NCI-H1092 (cell line): ENCODE measurements at places on chromosomes 5 and 9.

- no peak for DNase-seq
These were observed 20.1 kb upstream of the ERMP1 start for GRCh38 chr9:5852987-5853386.

DNA sequence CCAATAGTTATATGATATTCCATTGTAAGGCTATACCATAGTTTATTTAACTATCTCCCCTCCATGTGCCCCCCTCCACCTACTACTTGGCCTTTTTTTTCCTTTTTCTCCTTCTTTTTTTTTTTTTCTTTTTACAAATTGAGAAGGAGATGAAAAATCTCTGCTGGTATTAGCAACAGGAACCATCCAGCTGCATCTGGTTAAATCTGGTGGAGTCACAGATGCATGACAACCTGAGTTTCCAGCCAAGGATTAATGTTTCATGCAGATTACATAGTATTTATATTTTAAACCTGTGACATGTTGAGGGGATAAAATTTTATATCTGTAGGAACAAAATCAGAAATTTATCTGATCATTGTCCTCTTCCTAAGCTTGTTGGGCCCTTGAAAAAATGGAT lies 128.5 kb upstream of the IQGAP2 start:
- no peak for DNase-seq

GRCh38 chr5:176490301-176490700 lies 42.1 kb downstream of the FAF2 start:
- no peak for DNase-seq

DNA sequence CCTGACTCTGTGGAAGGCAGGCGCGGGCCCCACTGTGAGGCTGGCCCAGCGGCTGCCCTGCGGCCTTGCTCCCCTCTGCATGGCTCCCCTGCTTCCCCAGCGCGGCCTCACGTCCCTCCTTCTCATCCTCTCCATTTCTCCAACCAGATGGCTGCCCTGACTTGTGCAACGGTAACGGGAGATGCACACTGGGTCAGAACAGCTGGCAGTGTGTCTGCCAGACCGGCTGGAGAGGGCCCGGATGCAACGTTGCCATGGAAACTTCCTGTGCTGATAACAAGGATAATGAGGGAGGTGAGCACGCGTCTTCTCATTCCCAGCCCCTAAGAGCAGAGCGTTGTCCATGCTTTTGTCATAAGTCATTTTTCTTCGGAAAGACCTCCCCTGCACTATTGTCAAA lies 129.0 kb upstream of the WWC1 start:
- DNase-seq, result peak; percentile 69

DNA sequence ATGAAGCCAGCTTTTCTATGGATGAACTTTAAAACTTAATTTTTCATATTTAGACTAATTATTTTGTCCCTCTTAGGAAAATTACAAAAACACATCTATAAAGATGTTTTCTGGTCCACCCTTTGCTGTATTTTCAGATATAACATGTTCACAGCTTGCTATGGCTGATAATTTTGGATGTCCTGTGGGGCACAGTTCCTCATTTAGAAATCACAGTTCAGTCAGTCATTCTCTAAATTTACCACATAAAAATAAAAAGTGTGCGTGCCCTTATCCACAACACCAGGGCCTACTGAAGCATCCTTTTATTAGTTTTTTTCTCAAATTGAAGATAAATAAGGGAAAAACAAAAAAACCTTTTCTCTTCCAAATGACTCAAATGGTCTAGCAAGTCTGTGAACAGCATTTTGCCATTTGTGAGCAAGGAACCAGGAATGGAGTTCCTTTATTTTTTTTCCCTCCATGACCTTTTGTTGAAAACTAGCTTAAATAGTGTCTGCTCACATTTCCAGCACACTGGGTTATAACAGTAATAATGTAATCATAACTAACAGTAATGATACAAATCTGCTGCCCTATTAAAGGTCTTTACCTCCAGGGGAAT lies 87.1 kb downstream of the CEMIP2 start:
- no peak for DNase-seq

GRCh38 chr5:80064124-80064523 lies 29.0 kb downstream of the THBS4 start:
- no peak for DNase-seq

- no peak for DNase-seq
These were observed 267.2 kb downstream of the MAN2A1 start for GRCh38 chr5:109956884-109957283.

- DNase-seq, result no peak
These were observed 334.0 kb downstream of the ARHGEF28 start for GRCh38 chr5:73960023-73960422.

DNA sequence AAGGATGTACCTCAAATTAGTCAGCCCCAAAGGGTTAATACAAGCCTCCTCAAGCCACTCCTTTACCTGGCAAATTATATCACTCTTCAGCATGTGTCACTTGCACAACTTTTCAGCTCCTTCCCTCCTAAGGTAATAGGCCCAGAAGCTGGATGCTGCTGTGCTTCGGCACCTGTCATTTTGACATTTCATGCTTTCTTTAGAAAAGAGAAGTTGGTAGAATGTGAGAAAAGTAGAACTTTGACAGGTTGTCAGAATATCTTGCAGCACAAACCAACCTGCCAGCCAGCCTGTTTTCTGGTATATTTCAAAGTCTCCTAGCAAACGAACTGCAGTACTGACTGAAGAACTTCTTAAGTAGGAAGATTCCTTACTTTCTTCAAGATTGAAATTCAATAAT lies 2136.9 kb downstream of the MAT2B start:
- DNase-seq, result no peak

GRCh38 chr5:113035096-113035495 lies 58.5 kb downstream of the DCP2 start:
- no peak for DNase-seq

GRCh38 chr9:98092613-98092931 lies 26.4 kb downstream of the TRIM14 start:
- DNase-seq, result no peak

- DNase-seq, result no peak
These were observed 242.2 kb downstream of the SYK start for GRCh38 chr9:91043811-91044175.

GRCh38 chr5:149679876-149680809 lies 50.0 kb upstream of the PPARGC1B start:
- DNase-seq, result no peak

GRCh38 chr9:2269778-2270177 lies 254.6 kb downstream of the SMARCA2 start:
- DNase-seq, result no peak

GRCh38 chr5:15763754-15764153 lies 263.8 kb downstream of the FBXL7 start:
- DNase-seq, result no peak

GRCh38 chr5:1150866-1151265 lies 39.0 kb upstream of the SLC12A7 start:
- no peak for DNase-seq

DNA sequence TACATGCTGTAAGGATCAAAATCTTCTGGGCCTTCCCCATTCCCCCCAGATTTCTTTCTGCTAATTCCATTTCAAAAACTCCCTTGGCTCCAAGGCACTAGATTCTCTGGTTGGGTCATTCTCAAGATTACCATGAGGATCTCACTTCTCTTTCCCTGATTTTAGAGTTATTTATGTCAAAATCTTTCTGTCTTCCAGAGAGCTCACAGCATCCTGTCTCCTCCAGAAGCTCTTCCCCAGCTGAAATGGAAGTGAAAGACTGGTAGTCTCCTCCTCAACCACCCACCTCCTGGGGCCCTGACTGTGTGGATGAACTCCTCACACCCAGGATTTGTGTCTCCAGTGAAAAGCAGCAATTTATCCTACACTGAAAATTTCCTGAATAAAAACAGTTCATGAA lies 11.9 kb upstream of the ZNF366 start:
- DNase-seq, result no peak

DNA sequence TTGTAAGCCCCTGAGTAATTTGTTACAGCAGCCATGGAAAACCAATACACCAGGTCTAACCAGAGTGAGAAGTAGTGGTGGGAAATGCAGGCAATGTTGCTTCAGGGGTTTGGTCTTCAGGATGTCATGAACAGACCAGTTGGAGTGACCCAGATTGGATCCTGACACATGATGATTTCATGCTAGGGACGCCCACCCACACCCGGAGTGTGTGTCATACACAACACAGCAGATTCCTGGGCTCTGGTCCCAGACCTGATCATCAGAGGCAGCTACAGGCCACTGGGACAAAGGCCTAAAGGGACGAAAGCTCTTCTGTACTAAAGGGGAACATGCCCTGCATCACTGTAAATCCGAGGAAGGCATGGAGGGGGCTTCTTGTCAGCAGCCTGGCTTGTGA lies 194.2 kb downstream of the NSG2 start:
- DNase-seq, result no peak

GRCh38 chr5:139419226-139420192 lies 15.6 kb upstream of the SPATA24 start:
- DNase-seq, result no peak

DNA sequence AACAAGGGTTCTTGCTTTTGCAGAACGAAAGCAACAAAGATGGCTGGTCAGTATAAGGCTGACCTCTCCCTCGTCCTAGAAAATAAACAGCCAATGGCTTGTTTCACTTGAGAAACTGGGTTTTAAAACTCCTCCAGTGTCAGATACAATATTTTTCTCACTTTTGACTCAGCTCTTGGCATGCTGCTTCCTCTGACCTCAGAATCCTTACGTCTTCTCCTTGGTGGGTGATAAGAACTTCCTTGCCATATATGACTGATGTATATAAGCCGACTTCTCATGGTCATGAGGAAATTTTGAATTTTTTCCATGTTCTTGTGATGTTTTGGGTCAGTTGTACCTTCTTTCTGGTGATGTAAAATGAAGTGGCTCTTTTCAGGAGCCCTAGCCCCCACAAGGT lies 3.8 kb downstream of the ZNF618 start:
- no peak for DNase-seq

GRCh38 chr5:154087260-154087659 lies 48.5 kb downstream of the MFAP3 start:
- DNase-seq, result peak; percentile 34

DNA sequence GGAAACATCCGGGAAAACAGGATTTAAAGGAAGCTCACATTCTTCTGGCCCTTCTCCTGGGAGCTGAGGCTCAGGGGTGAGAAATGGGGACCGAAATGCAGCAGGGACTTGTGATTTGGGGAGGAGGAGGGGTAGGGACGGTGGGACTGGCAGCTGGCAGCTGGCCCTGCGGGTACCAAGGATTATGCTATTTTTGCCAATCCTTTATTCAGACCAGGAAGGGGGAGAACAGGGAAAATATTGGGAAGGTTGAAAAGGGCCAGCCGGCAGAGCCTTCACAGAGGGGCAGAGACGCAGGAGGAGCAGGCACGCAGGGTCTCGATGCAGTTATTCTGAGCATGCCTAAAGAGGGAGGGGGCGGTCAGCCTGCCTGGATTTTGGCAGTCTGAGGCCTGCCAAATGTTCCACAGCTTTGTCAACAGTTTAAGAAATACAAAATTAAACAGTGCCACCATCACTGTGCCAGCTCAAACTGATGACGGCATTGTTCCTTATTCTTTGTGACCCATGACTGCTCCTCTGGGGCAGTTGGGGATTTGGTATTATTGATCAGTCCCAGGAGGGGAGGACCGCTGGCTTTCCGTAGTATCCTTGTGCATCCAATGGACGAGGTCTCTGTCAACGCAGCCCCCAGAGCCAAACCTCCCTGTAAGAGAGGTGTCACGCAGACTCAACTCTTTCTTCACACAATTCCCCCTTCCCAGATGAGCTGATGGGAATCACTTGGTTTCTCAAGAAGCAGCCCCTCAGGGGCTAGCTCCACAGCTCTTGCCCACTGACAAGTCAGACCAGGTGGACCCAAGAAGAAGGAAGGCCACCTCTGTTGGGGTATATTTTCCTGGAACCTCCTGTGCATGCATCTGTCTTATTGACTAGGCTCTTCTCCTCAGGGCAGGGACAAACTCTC lies 553.3 kb downstream of the BNC2 start:
- no peak for DNase-seq

- DNase-seq, result no peak
These were observed 25.6 kb downstream of the SLC6A3 start for GRCh38 chr5:1419476-1420210.

DNA sequence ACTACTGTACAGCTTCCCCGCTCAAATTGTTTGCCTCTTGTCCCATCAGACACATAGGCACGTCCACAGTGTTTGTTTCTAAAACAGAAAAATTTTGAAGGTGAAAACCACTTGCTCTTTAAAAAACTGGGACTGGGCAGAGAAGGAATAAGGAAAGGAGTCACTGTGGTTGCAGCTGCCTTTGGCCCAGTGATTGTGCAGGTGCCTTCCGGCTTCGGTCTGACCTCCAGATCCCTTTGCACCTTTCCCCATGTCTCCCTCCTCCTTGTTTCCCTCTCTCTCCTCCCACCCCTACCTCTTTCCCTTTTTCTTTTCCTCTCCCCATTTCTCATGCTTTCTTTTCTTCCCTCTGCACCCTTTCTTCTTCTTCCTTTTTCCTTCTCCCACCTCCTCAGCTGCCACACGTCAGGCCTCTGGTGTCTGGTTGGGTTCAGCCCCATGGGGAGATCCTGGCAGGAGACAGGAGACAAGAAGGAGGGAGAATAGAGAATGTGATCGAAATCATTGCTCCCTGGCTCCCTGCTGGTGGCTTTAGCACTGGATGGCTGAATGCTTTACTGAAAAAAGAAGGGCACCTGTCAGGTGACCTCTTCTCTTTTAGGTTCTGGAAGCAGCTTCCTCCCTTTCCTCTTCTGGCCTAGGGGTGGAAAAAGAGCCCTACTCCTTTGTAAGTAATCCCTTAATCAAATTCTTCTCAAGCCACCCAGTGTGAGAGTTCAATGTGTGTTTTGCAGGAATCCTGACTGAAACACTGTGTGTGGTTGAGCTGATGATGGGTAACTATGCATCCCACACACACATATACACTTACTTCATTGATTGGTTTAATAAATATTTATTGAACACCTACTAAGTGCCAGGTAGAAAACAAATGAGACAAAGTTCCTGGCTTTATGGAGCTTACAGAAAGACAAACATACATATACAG lies 267.3 kb downstream of the MAST4 start:
- DNase-seq, result no peak

- no peak for DNase-seq
These were observed 152.1 kb downstream of the FSTL4 start for GRCh38 chr5:133460172-133460758.

GRCh38 chr5:113084402-113085083 lies 107.9 kb downstream of the DCP2 start:
- DNase-seq, result no peak

DNA sequence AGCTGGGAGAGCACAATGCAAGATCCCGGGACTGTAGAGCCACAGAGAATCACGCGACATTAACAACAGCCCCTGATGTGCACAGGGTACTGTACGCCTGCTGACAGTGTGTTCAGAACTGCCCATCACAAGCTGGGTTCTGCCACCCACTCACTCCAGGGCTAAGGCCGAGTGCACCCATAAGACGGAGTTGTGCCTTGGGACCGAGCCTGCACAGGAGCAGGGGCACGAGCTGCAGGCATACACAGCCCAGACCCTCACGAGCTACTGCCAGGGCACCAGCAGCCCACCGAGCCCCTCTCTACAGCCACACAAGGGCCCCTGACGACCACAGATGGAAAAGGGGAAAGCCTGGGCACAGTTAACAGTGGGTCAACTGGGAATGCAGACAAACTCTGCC lies 67.8 kb downstream of the CAMSAP1 start:
- no peak for DNase-seq

- no peak for DNase-seq
These were observed 102.2 kb upstream of the GNA14 start for GRCh38 chr9:77750284-77750683.
